B cell (primary cell): ENCODE measurements at places on chromosomes 6 and 20.

GRCh38 chr6:50849796-50850180 lies 31.1 kb downstream of the TFAP2B start:
- no peak for DNase-seq

DNA sequence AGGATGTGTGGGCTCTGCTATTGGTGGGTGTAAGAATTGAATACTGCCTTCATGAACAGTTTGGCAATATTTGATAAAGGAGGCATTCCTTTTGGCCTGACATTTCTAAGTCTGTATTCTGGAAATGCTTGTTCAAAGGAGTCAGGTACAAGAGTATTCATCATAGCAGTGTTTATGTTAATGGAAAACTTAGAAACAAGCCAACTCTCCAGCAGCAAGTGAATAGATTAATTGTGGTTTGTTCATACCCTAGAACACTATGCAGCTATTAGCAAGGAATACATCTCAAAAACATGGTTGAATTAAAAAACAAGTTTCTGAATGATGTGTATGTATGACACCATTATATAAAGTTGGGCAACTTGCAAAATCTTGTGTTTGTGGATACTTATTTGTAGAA lies 195.8 kb downstream of the ZFAND3 start:
- no peak for DNase-seq

GRCh38 chr20:37451616-37452015 lies 69.4 kb upstream of the NNAT start:
- DNase-seq = no peak

DNA sequence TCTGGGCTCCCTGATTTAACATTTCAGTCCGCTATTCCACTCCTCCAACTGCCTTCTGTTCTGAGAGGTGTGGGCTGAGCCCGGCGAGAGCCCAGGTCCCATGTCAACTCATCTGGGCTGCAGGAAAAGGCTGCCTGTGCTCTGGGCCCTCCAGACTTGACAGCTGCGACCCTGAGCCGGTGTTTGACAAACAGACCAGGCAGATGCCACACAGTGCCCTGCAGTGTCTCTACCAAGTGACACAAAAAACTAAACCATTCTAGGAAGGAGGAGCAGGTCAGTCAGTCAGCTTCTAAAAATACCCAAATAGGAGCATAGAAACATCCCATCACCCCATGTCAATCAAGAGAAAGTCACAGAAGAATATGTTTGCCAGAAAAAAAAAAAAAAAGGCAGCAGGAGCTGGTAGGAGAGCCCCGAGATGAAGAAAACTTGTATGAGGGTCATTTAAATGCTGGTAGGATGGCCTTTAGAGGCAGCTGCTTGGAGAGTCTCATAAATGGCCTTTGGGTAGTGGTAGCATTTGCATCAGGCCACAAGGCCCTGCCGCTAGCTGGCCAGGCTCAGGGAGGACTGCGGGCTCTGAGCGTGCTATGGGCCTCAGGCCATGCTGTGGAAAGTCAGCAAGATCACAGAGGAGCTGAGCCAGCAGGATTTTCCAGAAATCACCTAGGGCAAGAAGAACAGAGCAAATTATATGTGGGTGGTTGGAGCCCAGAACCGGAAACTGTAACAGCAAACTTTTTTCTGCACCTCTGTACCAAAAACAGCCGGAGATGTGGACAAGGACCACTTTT lies 36.6 kb upstream of the GFOD1 start:
- DNase-seq = no peak
